ENCODE measurements at places on chromosomes 3 and 15.

DNA sequence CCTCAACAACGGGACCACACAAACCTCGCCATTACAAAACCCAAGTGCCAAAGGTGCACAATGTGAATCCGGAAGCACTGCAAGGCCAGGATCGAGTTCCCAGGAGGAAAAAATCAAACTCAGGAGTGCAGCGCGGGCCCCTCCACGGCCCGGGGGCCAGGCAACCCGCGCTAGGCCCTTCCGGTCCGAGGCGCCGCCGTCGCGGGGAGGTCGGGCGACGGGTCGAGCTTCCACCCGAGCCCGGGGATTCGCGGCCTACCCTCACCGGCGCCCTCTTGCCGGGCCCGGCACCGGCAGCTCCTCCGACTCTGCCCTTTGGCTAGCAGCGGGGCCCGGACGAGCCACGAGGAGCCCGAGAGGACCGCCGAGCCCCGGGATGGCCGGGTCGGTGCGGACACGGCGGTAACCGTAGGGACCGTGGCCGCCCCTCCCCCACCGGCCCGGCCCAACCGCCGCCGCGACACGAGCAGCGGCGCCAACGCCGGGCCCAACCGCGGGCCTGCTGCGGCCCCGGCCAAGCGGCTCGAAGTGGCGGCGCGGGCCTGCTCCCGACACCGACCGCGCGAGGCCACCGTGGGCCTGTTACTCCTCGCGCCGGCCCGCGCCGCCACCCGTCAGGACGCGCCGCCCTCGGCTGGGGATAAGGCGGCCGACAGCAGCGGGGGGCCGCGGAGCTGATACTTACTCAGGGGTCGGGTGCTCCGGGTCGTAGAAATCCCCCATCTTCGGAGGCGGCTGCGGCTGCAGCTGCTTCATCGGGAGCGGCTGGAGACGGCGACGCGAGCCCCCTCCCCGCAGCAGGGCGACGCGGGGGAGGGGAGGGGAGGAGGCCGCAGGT, 525 bp downstream of the SETD2 start:
- DNase-seq: peak; percentile 51

DNA sequence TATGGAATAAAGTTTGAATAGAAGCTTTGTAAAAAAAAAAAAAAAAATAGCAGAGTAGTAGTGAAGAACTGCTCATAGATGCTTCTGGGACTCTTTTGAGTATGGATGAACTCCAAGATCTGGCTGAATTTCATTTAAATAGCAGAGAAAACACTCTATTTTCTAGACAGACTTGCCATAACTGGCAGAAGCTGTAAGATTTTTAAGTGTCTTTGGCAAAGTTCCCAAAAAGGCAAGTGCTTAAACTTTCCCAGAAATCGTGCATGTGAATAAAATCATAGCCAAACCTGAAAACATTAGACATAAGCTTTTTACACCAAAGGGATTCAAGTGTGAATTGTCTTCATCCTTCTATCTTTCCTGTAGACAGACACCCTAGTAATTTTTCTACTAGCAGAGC, 110.3 kb upstream of the MITF start:
- DNase-seq: no peak

GRCh38 chr3:195068084-195069080, 202.6 kb downstream of the XXYLT1 start:
- DNase-seq: no peak

- DNase-seq: no peak
Observed at GRCh38 chr3:37100411-37100810, 74.0 kb downstream of the LRRFIP2 start.

GRCh38 chr15:52093539-52094510, 18.8 kb downstream of the BCL2L10 start:
- DNase-seq: no peak

DNA sequence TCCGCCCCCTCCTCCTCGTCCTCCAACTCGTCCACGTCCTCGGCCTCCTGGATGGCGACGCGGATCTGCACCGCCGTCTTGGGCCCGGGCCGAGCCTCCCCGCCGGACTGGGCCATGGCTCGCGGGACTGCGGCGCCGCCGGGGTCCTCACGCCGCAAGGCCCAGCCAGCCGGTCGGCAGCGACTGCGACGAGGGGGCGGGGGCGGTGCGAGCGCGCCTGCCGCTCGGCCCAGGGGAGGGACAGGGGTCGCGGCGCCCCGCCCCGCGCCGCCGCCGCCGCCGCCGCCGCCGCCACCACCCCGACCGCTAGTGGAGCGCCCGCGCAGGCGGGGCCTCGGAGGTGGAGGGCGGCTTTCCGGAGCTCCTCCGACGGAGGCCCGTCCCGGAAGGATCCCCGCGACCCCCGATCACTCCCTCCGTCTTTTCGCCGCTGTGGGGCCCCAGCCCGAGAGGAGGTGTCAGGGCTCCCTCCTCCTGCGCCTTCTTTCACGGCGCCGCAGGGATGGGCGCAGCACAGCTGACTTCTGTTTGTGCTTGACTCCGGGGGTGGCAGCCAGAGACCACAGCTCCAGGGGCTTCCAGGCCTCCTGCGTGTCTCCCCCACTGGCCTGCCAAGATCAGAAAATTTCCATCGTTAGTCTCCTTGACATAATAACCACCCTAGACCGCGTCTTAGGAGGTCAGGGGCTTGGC, at the start of gene LARP6:
TSS of gene LARP6 (minus strand) at position 185 of the 693 bp plus-strand sequence. CDS start at position 116, 69 bp downstream.
- DNase-seq: no peak

GRCh38 chr3:71521021-71521352, 62.5 kb downstream of the FOXP1 start:
- no peak for DNase-seq

- DNase-seq: no peak
Observed at GRCh38 chr3:94402126-94402525, 339.3 kb downstream of the NSUN3 start.

- DNase-seq: no peak
Observed at GRCh38 chr3:146547235-146547835, 2.9 kb upstream of the PLSCR1 start.

GRCh38 chr3:71047616-71048531, 535.7 kb downstream of the FOXP1 start:
- no peak for DNase-seq

- no peak for DNase-seq
Observed at GRCh38 chr3:4546346-4547178, 53.4 kb downstream of the ITPR1 start.

DNA sequence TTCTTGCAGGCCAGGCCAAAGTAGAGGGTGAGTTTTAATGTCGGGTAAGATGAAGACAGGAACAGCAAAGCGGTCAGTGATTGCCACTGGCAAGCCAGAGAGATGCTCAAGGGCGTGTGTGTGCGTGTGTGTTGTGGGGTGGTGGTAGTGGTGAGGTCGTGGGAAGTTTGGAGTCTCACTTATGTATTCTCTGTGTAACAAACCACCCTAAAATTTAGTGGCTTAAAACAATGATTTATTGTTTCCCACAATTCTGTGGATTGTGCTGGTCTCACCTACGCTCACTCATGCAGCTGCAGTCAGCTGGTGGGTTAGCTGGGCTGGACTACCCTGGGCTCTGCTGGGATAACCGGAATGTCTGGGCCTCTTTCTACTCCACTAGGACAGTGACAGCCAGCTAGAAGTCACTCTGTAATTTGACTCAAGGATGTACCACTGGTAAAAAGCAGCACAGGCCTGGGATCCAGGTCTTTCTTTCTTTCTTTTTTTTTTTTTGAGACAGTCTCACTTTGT, 50.9 kb upstream of the BHLHE40 start:
- DNase-seq: no peak

DNA sequence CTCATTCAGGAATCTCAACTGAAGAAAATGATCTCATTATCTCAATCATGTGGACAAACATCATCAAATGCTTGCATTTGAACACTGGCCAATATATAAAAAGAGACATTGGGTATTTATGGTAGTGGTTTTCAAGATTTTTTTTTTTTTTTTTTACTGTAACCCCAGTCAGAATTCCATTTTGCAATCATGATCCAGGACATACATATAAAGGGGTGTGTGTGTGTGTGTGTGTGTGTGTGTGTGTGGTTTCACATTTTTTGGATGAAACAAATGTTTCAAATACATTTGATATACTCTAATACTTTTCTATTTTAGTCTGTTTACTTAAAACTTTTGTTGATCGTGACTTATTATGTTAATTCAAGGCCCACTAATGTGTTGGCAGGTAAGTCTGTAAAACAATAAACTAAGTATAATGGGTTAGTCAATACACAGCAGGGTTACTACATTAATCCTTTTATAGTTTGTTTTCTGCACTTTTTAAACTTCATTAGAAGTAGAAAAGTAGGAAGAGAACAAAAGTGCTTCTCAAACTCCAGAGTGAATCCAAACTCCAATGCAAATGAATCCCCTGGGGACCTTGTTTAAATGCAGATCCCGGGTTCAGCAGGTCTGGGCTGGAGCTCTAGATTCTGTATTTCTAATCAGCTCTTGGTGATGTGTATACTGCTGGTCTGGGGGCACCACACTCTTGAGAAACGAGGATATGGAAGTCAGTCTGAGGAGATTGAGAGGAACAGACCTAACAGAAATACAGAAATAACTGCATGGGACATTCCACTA, 17.6 kb downstream of the THRB start:
- no peak for DNase-seq

GRCh38 chr3:196763179-196763578, 23.5 kb downstream of the PAK2 start:
- no peak for DNase-seq

GRCh38 chr15:100932676-100933348, 13.7 kb downstream of the LRRK1 start:
- peak; percentile 47 for DNase-seq

DNA sequence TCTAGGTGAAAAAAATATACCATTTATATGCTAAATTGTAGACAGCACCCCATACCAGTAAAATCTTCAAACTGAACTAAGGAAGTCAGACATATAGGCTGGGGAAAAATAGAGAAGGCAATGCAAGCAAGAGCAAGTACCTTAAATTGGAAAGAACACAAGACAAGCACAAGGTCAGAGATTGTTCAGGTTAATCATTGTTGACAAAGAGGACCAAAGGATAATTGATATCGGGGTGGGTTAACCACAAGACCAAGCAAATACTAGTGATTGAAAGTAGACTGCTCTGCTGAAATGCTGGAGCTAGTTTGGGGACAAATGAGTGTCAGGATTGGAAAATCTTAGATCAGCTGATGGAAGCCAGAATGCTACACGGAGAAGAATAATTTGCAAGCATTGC, 499.8 kb downstream of the ROBO2 start:
- no peak for DNase-seq

GRCh38 chr3:84140631-84141030, 818.2 kb upstream of the CADM2 start:
- DNase-seq: no peak

- no peak for DNase-seq
Observed at GRCh38 chr3:59043391-59043790, 6.4 kb downstream of the CFAP20DC start.

DNA sequence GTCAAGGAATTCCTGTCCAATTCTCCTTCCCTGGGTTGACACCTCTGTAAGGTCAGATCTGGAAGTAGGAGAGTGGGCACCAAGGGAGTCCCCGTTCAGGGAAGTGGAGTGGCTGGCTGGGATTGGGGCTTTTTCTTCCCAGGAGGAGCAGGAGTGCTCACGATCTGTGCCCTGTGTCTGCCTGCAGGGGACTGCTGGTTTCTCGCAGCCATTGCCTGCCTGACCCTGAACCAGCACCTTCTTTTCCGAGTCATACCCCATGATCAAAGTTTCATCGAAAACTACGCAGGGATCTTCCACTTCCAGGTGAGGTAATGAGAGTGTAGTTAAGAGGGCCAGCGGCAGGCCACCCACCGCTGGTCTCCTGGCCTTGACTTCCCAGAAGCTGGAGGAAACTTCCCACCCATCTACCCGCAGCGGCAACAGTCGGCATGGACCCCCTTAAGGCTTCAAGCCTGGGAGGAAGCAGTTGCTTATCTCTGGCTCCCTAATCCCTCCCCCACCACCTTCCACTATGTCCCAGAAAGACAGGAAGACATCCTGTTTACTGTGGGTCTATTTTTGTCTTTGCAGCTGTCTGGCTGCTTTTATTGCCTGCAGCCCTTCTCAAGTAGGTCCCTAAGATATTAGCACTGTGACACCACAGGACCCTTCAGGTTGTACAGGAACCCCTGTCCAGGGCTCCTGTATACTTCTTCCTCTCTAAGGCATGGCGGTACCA, 26.8 kb downstream of the CAPN3 start:
- DNase-seq: no peak

GRCh38 chr3:134363381-134363755, 10.9 kb downstream of the AMOTL2 start:
- DNase-seq: no peak

GRCh38 chr3:40994611-40995010, 204.7 kb upstream of the CTNNB1 start:
- DNase-seq: no peak

All from RPMI8226 (cell line).